Right cardiac atrium (tissue), 5 donors: ENCODE measurements at places on chromosomes 3 and 15. TPM values are rescaled to one million over a fixed set of nuclear protein-coding genes. Genes with fewer than 3 reads are reported as not detected.

MAP6D1 gene
- 1.0 TPM for total RNA-seq

SHC4 gene
- total RNA-seq, result 2.6 TPM

FAM3D gene
- 0.31 TPM for total RNA-seq

ROPN1 gene
- 0.86 TPM for total RNA-seq

PLCB2 gene
- total RNA-seq, result 28.9 TPM

TMEM42 gene
- 10.4 TPM for total RNA-seq

ALDH1L1 gene
- total RNA-seq, result 15.6 TPM

PLAAT1 gene
- total RNA-seq, result 10.8 TPM

AADACL2 gene
- not detected for total RNA-seq

RTP1 gene
- not detected for total RNA-seq

RLBP1 gene
- total RNA-seq, result not detected

CALML4 gene
- total RNA-seq, result 1.8 TPM

FEZF2 gene
- total RNA-seq, result not detected

IL17RE gene
- total RNA-seq, result 1.6 TPM

PP2D1 gene
- not detected for total RNA-seq

TNNC1 gene
- 3,477 TPM for total RNA-seq

TM6SF1 gene
- 15.7 TPM for total RNA-seq

PPARG gene
- total RNA-seq, result 14.9 TPM

BAHD1 gene
- 17.8 TPM for total RNA-seq

CRYGS gene
- total RNA-seq, result 1.8 TPM

C15orf62 gene
- 0.17 TPM for total RNA-seq

TMCO5A gene
- not detected for total RNA-seq

SRGAP3 gene
- 1.4 TPM for total RNA-seq

SAXO2 gene
- 1.9 TPM for total RNA-seq

CASR gene
- not detected for total RNA-seq

LAMB2 gene
- total RNA-seq, result 824 TPM

CORO2B gene
- total RNA-seq, result 13.7 TPM

ADAMTS9 gene
- total RNA-seq, result 13.0 TPM

P3H2 gene
- 1.7 TPM for total RNA-seq
